ENCODE measurements at places on chromosomes 5 and 9.

DNA sequence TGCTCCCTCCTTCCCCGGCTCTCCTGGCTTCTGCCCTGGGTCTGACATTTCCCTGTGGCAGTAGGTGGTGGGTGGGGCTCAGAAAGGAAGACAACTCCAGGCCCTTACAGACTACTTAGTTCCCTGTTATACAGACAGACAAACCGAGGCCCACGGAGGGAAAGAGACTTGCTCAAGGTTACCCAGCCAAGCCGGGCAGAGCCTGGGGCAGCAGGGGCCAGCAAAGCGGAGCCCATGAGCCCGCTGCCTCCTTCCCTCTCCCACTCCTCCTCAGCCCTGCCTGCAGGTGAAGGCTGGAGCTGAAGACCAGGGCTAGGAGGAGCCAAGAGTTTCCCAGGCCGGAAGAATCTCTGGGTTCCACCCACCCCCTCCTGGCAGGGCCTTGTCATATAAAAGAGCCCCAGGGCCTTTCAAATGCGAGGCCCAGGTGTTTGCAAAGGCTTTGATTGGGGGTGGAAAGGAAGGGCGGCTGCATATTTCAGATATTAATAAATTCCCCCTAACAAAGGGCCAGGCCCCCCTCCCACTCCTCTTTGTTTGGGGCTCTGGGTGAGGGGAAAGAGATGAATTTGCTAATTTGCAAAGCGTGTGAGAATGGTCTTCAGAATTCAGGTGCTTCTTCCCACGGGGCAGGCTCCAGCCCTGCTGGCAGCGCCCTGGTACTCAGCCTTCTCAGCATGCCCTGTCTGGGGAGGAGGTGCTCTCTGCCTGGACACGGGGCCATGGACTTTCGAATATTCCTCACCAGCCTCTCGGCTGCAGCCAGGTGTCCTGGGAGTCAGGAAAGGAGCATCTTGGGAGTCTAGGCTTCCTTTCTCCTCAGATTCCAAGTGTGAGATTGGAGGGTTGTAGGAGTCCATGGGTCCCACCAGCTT is 21.5 kb downstream of the SLC6A7 start:
- DNase-seq: no peak

DNA sequence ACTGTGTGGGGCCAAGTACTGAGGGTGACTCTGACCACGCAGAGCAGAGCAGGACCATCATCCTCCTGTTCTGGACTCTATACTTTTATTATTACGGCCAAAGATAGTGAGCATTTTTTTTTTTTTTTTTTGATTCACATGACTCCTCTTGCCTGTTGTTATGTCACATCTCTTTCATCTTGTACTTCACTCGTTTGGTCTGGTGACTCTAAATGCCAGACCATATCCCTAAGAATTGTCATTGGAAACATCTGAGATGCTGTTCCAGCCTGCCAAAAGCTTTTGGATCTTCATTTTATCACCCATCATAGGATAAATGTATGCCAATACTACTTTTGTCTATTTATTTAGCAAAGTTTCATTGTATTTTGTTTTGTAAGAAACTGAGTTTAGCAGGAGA is 168.2 kb upstream of the RAI14 start:
- no peak for DNase-seq

DNA sequence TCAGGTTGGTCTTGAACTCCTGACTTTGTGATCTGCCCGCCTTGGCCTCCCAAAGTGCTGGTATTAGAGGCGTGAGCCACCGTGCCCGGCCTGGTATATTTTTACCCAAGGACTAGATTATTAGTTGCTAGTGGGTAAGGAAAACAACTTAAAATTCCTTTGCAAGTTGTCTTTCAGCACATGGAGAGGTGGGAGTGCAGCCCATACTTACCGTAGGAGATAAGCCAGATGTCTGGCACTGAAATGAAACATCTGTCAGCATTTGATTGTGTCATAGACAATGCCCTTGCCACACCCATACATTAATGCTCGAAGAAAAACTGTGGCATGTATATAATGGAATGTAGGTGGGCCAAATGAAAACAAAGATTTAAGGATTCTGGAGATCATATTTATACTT is 36.6 kb upstream of the ANKH start:
- DNase-seq: no peak

GRCh38 chr5:100760688-100761087 is 142.4 kb downstream of the ST8SIA4 start:
- DNase-seq: no peak

DNA sequence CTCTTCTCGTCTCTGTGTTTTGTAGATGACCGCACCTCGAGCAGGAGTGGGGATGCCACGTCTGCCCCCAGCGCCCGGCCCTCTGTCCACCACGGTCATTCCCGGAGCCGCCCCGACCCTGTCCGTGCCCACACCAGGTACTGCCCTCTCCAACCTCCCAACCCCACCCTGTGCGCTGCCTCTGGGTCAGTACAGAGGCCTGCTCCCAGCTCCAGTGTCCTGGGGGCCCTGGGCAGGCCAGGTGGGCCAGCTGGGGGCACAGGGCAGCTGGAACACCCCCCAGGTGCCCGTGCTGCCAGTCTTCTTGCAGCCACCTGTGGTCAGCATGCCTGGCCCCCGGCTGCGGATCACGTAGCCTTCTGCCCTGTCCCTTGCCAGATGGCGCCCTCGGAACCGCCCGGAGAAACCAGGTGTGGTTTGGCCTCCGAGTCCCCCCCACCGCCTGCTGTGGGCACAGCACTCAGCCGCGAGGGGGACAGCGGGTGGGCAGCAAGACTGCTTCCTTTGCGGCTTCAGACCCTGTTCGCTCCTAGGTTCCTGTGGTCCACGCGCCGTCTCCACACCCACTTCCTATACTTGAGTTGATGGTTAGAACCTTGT is 133.7 kb downstream of the WNK2 start:
- no peak for DNase-seq

- no peak for DNase-seq
Measured at GRCh38 chr9:86978922-86979474, 31.7 kb upstream of the GAS1 start.

DNA sequence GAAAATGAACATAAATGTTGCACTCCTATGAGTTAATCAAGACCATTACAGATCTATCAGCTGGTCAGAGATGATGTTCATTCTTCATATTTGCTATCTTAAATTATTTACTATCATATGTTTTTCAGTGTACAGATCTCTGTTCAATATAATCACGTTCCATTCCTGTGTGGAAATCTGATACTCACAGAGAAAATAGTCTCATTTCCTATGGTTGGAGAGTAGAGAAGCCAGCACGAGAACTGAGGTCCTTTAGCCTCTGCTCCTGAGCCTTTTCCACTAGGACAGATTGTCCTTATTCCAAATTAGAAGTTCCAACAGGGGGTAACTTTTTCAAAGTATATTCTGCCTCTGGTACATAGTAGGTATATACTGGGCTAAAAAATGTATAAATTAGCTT is 29.2 kb downstream of the UGCG start:
- no peak for DNase-seq

- no peak for DNase-seq
Measured at GRCh38 chr5:44821164-44821563, 12.4 kb downstream of the MRPS30 start.

DNA sequence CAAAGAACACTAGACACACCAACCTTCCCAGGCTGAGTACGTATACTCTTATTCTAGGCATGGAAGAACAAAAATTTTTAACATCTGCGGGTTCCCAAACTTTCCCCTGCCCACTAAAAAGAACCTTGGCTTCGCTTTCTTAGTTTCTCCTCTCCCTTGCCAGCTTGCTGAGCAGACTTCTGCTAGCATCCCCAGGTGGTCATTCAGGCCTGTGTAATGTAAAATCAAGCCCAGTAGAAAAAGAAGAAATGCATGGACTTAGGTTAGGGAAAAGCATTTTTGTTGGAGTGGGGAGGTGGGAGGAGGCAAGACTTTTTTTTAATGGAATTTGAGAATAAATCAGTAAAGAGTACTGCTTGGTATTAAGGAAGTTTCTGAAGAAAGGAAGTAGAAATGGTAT is 331.0 kb upstream of the TLE4 start:
- DNase-seq: no peak
